T-cell (primary cell): ENCODE measurements at places on chromosomes 4 and X.

- DNase-seq: no peak
These were observed 1141.1 kb downstream of the STIM2 start for GRCh38 chr4:28001698-28002097.

DNA sequence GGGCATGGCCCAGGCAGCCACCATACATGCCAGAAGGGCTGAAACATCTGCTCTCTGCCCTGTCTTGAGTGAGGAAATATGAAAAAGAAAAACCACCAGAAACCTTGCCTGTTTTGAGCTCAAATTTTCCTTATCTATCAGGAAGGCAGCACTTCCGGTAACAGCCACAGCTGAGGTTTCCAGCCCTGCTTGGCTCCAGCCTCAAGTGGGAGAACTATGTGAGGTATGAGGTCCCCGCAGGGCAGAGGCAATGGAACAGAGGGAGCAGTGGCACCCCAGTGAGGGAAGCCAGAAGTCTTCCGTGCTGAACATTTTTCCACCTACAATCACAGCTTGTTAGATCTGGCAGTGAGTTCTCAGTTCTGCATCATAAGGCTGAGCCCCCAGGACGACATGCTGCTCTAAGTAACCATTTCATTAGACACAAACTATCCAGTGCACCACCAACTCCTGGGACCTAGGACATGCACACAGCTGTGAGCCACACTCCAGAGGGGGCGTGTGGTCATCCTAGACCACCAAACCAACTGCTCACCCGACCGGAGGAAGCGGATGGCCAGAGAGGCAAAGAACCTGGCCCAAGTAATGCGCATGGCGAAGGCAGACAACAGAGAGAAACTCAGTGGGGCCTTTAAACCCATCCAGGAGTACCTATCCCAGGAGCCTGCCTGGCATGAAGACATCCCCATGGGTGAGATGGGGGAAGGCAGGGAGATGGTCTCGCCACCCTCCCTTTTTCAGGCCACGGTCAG, 22.6 kb downstream of the WDR1 start:
- DNase-seq: no peak

- no peak for DNase-seq
These were observed 374.1 kb downstream of the FBXW7 start for GRCh38 chr4:152161676-152162330.

DNA sequence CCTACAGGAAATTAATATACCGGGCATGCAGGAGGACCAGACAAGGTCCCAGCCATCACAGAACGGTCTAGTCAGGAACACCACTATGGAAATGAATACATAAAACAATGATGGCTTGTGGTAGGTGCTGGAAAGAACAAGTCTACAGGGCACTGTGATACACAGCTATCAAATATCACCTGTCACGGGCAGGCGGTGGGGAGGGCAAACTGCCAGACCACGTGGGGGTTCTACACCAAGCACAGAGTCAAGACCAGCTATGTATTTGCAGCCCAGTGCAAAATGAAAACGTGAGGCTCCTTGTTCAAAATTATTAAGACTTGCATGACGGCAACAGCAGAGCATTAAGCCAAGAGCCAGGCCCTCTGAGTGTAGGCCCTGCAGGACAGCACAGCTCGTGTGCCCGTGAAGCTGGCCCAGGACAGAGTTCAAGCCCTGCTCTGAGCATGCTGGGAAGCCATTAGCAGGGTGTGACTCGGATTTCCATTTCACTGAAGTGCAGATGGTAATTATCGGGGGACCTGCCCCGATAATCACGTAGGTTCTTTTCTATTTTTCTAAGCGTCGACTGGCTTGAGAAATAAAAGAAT, 83.6 kb downstream of the JAKMIP1 start:
- DNase-seq: no peak

GRCh38 chr4:74830928-74831327, 36.6 kb upstream of the BTC start:
- DNase-seq: no peak

DNA sequence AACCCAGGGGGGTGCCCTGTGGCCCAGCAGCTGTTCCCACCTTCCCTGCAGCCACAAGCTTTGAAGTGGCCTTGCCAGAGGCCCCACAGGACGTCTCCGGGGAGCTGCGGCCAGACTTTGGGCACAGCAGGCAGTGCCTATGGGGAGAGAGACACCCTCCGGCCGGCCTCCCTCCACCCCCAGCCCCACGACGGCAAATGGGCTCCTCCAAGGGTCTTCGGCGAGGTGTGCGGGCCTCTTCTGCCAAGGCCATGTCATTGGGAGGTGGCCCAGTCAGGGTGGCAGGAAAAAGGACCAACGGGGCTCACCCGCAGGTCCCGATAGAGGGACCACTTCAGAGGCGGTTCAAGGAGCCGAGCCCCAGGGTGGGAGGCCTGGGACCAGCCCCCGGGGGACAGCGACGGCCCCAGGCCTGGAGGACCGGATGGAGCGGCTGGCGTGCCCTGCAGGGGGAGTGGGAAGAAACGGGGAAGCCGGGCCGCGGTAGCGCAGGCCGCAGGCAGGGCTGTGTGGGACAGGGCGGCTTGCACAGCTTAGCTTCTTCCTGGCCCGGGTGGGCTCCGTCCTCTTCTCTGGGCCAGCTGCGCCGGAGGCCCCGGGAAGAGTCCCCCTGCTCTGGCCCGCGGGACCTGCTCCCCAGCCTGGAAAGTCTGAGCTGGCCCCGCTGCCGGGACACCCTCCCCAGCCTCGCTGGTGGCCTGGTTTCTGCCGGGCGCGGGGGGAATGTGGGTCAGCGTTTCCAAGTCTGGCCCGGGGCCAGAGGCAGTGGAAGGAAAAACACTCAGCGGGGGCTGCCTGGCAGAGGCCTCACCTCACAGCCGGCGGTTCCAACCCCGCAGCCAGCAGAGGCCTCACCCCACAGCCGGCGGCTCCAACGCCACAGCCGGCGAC, 21.9 kb upstream of the SPON2 start:
- no peak for DNase-seq

DNA sequence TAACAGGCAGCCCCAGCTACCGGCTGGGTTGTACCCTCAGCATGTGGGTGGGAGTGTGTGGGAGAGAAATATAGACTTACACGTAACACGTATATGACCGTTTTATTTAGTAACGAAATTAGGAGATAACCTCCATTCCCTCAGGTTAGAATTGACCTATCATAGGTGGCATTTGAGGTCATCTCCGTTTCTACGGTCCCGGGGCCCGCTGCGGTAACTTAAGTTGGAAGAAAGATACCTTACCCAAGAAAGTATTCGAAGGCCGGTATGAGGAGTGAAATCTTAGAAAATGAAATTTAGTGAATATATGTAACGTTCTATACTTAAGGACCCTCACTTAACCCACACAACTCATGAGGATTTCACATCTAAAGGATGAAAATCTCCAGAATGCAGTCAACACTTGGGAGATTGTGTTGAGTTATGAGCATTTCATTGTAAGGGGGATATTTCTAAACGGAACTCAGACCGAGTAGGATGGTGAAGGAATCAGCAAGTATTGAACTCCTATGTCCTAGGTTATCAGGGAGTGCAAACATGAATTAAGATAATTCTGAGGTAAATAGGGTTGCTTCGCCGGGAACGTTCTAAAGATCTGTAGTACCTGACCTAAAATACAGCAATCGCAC, 891 bp downstream of the CISD2 start:
- no peak for DNase-seq

DNA sequence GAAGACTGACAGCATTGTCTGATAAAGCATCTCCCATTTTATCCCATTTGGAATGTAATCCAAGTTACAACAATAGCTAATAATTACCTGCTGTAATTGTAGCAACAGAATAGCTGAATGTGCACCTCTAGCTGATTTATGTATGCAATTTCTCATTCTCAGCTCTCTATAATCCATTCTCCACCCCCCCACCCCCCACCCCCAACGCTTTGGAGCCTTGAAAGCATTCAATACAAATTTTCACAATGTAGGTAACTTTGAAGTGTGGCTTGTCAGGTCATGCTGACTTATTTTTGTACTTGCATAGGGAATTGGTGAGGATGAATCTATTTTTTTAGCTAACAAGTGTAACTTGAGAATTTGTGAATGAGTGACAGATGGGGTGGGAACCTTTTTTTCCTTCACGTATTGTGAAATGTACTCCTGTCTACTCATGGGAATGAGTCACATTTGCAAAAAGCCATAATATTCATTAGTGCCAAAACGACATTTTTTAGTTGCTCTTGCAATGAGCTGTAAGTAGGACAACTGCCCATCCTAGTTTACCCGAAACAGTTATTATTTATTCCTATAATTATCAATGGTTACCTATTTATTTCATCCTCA, 159.3 kb downstream of the PALLD start:
- DNase-seq: no peak

DNA sequence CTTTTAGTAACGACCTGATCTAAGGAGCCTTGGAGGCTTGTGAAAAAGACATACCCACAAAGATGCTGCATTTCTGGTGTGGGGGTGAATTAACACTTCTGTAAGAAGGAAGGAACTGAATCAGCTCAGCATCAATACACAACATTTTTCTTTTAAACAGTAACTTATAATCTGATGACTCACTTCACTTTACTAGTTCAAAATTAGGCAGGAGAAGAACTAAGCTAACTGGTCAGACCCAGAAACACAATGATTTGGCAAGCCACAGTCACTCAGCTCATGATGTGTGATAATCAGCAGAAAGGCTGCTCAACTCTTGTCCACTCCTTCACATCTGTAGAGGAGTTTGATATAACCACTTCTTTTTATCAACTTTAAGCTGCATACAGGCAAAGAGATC, 4.6 kb downstream of the MMAA start:
- DNase-seq: no peak
